ENCODE measurements at places on chromosomes 13 and 19.

GRCh38 chr13:114053026-114053425 lies 79.2 kb upstream of the C13orf46 start:
- DNase-seq = no peak

- peak; percentile 11 for DNase-seq
These were observed 43.1 kb downstream of the B3GLCT start for GRCh38 chr13:31242916-31243315.

DNA sequence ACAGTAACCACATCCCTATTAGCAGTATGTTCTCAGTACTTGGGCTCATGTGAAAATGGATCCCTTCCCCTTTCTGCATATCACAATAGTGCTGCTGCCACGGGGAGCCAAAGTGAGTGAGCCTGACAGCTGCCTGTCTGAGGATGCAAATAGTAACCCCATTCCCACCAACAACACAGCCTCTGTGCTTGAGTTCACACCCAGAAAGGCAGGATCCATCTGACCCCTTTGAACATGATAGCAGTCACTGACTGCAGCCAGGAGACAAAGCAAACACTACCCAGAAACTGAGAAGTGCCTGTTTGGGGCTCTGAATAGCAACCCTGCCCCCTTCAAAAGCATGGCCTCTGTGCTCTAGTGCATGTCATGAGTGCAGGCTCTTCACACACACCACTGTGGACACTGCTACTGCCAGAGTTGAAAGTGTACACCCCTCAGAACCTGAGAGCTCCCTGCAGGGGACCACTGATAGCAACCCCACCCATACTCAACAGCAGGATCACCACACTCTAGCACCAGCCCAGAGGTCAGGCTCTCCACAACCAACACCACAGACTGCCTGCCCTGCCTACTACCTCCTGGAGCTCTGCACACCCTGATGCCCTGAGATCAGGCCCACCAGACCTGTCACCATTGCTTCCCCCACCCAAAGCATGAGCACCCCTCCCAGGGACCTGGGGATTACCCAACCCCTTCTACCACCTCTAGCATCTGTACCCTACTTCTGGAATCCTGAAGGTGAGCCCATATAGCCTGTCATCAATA lies 1563.5 kb upstream of the PRR20A start:
- no peak for DNase-seq

GRCh38 chr13:111384441-111385182 lies 64.2 kb downstream of the TEX29 start:
- no peak for DNase-seq

DNA sequence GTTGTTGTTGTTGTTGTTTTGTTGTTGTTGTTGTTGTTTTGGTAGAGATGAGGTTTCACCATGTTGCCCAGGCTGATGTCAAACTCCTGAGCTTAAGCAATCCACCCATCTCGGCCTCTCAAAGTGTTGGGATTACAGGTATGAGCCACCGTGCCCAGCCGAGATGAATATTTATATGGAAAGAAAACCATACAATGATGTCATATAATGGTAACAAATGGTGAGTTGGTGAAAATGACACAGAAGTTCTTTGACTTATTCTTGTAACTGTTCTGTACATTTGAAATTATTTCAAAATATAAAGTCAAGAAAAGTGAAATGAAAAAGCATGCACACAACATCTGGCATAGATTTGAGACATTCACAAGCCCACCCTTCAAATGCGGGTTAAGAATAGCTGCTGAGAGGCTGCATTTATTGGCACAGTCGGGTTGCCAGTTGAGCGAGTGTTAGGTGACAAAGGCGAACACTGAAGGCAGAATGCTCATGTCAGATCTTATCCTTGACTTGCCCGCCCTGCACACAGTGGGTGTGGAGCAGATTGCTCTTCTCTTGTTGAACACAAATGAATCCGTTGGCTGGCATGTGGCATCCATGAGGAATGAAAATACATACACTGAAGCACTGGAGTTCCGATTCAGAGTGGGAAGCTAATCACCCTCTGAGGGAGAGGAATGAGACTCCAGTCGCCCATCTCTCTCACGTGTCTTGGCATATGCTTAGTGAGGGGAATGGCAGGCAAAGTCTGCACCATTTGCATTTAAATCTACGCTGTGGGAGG lies 15.8 kb upstream of the UBE2S start:
- DNase-seq = no peak

DNA sequence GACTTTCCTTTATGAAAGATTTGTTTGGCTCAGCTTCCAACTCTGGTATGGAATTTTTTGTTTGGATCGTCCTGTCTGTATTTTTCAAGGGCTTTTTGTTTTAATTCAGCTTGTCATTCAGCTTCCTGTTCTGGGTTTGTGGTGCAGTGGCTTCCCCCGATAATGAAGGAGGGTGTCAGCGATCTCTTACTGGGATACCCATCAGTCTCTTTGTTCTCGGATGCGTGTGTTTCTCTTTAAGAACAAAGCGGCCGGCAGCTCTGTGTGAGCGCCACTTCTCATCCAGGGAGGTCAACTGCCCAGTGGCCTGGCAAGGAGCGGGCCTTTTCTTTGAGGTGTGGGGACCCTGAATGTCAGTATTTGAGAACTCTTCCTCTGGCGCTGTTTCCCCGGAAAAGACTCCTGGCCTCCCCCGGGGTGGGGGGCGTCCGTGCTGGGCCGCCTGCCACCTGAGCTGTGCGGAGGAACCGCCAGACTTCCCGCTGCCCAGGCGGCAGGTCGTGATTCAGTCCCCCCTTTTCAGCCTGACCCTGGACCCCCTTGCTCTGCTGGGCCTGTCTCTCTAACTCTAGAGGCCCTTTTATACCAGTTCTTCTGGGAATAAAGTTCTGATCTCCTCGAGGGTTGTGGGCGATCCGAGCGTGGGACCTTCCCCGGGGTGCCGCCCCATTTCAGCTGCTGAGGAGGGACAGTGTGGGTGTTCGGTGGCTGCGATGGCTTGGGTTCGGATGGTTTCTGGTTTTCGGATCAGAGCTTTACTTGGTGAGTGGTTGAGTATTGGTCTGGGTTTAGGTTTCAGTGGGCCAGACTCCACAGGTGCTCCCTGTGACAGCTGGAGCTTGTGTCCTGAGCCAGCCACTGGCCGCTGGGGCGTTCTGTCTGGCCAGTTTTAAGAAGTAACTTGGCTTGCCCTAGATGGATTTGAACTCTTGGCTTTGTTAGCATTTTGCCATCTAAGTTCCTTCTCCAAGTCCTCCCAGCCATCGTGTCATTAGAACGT lies 3.4 kb downstream of the SF3A2 start:
- no peak for DNase-seq

- no peak for DNase-seq
These were observed 36.3 kb downstream of the ARHGEF18 start for GRCh38 chr19:7385062-7385461.

GRCh38 chr13:97855570-97856303 lies 97.7 kb upstream of the IPO5 start:
- peak; percentile 76 for DNase-seq

GRCh38 chr13:100254002-100254401 lies 165.1 kb downstream of the PCCA start:
- no peak for DNase-seq

DNA sequence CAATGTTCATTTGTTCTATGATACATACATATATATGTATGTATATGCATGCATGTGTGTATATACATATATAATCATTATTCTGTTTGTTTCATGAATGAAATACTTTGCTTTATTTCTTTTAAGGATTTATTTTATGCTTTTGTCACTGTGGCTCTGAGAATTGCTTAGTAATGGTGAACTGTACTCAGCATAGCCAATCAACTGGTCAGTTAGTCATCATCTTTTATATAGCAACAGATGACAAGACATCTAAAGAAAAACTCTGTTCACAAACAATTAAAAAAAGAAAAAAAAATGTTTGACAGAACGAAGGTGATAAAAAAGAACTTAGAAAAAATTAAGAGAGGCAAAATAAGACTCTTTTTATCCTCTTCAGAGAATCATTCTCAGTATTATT lies 1440.3 kb downstream of the PCDH9 start:
- peak; percentile 9 for DNase-seq

- DNase-seq = no peak
These were observed at the start of gene C19orf12 for GRCh38 chr19:29714953-29715700. Gene C19orf12, minus strand, starts transcription at chr19:29715261. Its CDS starts 6,848 bp downstream, at chr19:29708413.
